ENCODE measurements at places on chromosomes 7 and 10. TPM values are rescaled to one million over a fixed set of nuclear protein-coding genes. Genes with fewer than 3 reads are reported as not detected.

Gene TEX47
- not detected for total RNA-seq

Gene ZNF804B
- total RNA-seq = not detected

Gene PLEKHS1
- not detected for total RNA-seq

Gene ERLIN1
- total RNA-seq = 62.3 TPM

Gene TAS2R5
- total RNA-seq = 1.6 TPM

Gene LIPN
- not detected for total RNA-seq

Gene SLC13A1
- total RNA-seq = not detected

Gene TRPV5
- total RNA-seq = not detected

Gene PHKG1
- 1.3 TPM for total RNA-seq

Gene XPNPEP1
- 185 TPM for total RNA-seq

Gene ACSL5
- total RNA-seq = 1.4 TPM
